ENCODE measurements at places on chromosomes 4 and X. TPM values are rescaled to one million over a fixed set of nuclear protein-coding genes. Genes with fewer than 3 reads are reported as not detected.

Gene NXF2B
- total RNA-seq: not detected

GRCh38 chr4:42359711-42360110 is 37.6 kb upstream of the SHISA3 start:
- no peak for DNase-seq

GRCh38 chrX:22060415-22061280 is 28.5 kb downstream of the PHEX start:
- DNase-seq: no peak

DNA sequence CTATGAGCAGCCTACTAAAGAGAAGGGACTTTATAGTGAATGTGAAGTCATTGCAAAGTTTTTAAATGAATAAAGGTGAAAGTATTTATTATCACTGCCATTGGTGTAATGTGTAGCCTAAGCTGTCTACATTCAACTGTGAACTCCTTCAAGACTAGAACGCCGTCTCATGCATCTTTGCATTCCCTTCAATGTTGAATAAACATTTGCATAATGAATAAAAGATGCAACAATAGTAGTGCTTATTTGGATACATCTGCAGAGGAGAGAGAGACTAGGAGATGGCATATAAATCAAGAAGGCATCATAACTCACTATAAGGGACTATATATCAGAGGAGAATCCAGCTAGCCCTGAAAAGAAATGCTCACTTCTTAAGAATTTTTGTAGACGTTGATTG is 1623.8 kb upstream of the TENM3 start:
- no peak for DNase-seq

- no peak for DNase-seq
Observed at GRCh38 chrX:153624196-153625091, 22.6 kb upstream of the DUSP9 start.

Data from Caki2 (cell line).